ENCODE measurements at places on chromosomes 2 and 18. TPM values are rescaled to one million over a fixed set of nuclear protein-coding genes. Genes with fewer than 3 reads are reported as not detected.

PJVK gene
- 3.0 TPM for total RNA-seq

GRCh38 chr2:239688840-239689239 is 288.0 kb upstream of the HDAC4 start:
- H3K4me3 ChIP-seq = no peak overlapping the region
- no peaks in the 10 kb centered on the region for H3K27me3 ChIP-seq
- no peak for DNase-seq

GRCh38 chr2:78839259-78839658 is 186.2 kb upstream of the REG3G start:
- no peaks in the 10 kb centered on the region for H3K36me3 ChIP-seq
- no peaks in the 10 kb centered on the region for H3K27me3 ChIP-seq
- peak; percentile 4 for DNase-seq

GRCh38 chr18:70181725-70182124 is 23.8 kb downstream of the RTTN start:
- no peak for DNase-seq
- H3K27ac ChIP-seq = no peak overlapping the region
- peaks cover 12% of the 10 kb centered on the region for H3K36me3 ChIP-seq
- H3K4me1 ChIP-seq = no peaks in the 10 kb centered on the region

DNA sequence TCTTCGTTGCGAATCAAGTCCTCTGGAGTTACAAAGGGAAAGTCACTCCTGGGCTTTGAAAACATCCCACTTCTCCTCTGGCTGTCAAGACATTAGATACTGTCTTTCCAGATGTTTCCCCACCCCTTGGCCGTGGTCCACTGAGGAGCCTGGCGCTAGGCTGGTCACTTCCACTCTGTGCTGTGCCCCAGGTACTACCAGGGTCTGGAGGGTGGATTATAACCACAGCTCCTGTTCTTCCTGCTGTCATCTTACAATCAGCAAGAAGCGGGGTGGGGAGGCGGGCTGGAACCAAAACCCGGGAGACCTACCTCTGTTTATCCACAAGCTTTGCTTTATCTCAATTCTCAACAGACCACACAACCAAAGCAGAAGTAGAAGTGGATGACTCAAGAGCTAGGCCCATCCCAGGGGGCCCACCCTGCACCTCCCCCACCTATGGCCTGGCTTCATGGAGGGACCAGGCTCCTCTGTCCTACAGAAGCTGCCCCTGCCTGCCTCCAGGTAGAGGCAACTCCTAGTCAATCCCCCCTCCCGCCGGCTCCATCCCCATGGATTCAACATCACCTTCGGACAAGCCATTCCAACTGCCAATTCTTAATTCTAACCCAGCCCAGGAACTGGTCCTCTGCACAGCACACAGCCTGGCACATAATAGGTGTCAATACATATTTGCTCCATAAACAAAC is 17.8 kb downstream of the SMAD7 start:
- H3K36me3 ChIP-seq = no peaks in the 10 kb centered on the region
- H3K27me3 ChIP-seq = no peaks in the 10 kb centered on the region
- H3K4me1 ChIP-seq = peaks cover 29% of the 10 kb centered on the region
- DNase-seq = no peak

DNA sequence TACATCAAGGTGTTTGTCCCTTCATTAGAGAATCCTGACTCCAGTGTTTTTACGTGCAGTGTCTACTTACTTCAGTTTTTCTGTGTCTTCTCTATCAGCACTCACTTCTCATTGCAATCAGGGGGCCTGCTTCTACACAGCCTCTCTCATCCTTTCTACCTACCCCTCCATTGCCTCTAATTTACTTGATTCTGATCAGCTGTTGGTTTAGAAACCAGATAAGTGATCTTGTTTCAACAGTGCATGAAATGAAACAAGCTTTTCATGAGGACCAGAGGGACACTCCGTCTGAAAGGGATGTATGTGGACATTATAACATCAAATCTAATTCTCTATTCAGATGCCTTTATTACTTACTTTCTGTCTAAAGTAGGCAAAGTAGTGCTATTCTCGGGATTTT is 136.9 kb downstream of the PRKCE start:
- no peaks in the 10 kb centered on the region for H3K36me3 ChIP-seq
- no peak overlapping the region for H3K27ac ChIP-seq
- H3K4me3 ChIP-seq = no peak overlapping the region
- H3K4me1 ChIP-seq = no peaks in the 10 kb centered on the region
- H3K27me3 ChIP-seq = no peaks in the 10 kb centered on the region

KYNU gene
- total RNA-seq = 0.96 TPM

- peaks cover 71% of the 10 kb centered on the region for H3K27me3 ChIP-seq
- peak overlapping the region; percentile 93 for H3K4me3 ChIP-seq
- DNase-seq = peak; percentile 28
- peaks cover 28% of the 10 kb centered on the region for H3K4me1 ChIP-seq
These were observed 1.0 kb downstream of the ZDBF2 start for GRCh38 chr2:206275312-206276055.

DNA sequence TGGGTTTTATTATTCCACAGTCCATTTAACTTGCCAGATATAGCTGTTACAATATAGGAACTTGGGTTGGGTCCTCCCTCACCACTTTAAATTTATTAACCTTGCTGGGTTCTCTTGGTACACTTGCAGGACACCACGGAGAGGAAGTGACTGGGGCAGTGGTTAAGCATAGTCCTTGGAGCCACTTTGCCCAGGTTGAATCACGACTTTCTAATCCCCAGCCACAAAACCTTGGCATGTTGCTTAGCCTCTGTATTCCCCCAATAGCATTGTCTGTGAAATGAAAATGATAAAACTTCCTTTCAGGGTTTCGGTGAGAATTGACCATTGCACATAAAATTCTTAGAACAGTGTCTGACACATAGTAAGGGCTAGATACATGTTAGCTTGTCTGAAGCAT is 221.2 kb downstream of the IRS1 start:
- H3K4me3 ChIP-seq = no peak overlapping the region
- no peak overlapping the region for H3K27ac ChIP-seq
- no peaks in the 10 kb centered on the region for H3K36me3 ChIP-seq
- H3K4me1 ChIP-seq = no peaks in the 10 kb centered on the region
- DNase-seq = no peak
- no peaks in the 10 kb centered on the region for H3K27me3 ChIP-seq

DNA sequence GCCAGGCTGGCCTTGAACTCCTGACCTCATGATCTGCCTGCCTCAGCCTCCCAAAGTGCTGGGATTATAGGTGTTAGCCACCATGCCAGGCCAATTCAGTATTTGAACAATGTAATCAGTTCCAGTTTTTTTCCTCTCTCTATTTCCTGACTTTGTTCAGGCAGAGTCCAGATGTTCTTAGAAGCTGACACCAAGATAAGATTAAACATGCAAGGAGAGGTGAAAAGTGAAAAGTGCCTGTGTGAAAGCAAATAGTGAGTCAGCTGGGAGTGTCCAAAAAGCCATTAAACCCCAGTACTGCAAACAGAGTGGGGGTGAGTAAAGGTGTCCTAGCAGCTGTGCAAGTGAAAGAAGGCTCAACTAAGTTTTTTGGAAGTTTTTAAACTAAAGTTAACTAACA is 231.5 kb downstream of the PTH2R start:
- no peak for DNase-seq
- no peaks in the 10 kb centered on the region for H3K36me3 ChIP-seq
- H3K27me3 ChIP-seq = no peaks in the 10 kb centered on the region
- no peak overlapping the region for H3K27ac ChIP-seq

MOGAT1 gene
- 2.0 TPM for total RNA-seq

- DNase-seq = peak; percentile 97
- H3K27ac ChIP-seq = peak within 1 kb of the TSS; percentile 99
- H3K36me3 ChIP-seq = no peaks in the 10 kb centered on the region
These were observed at the start of gene FZD7 for GRCh38 chr2:202033317-202034248. FZD7 (plus strand) TSS chr2:202033855; CDS start chr2:202034648, 793 bp downstream.

POMC gene
- total RNA-seq = not detected

DNA sequence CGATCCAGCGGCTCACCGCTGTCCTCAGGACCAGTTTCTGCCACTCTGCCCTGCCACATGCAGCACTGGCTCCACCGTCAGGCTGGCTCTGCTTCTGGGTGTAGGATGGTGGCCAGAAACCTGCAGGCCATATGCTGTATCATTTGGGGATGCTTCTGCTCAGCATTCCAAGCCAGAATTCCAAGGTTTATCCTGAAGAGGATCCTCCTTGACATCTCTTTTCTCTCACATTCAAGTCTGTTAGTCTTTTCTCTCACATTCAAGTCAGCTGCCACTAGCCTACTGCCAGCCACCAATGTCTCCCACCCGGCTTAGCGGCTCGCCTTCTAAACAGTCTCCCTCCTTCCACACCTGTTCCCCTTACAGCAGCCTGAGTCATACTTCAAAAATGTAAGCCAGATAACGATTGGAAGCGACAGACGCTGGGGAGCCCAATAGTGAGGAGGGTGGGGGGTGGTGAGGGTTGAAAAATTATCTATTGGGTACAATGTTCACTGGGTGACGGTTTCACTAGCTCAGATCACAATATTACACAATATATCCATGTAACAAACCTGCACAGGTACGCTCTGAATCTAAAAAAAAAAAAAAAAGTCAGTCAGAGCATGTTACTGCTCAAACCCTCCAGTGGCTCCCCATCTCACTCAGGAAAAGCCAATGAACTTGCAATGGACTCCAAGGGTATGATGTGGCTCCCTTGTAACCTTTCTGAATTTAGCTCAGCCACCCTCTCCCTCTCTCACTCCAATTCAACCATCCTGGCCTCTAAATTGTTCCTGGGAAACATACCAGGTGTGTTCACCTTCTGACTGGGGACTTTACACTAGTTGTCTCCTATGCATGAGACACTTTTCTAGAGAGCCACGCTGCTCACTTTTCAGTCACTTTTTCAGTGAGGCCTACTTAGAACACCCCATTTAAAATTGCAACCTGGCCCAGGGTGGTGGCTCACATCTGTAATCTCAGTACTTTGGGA is 38.8 kb upstream of the SP3 start:
- no peaks in the 10 kb centered on the region for H3K36me3 ChIP-seq
- H3K4me1 ChIP-seq = no peaks in the 10 kb centered on the region
- DNase-seq = no peak

- no peaks in the 10 kb centered on the region for H3K27me3 ChIP-seq
- H3K4me1 ChIP-seq = no peaks in the 10 kb centered on the region
- no peak for DNase-seq
- H3K4me3 ChIP-seq = no peak overlapping the region
- no peak overlapping the region for H3K27ac ChIP-seq
These were observed 203.7 kb upstream of the DLGAP1 start for GRCh38 chr18:4658804-4659203.

- peaks cover 25% of the 10 kb centered on the region for H3K36me3 ChIP-seq
- H3K27ac ChIP-seq = peak overlapping the region; percentile 36
- no peak overlapping the region for H3K4me3 ChIP-seq
- peaks cover 24% of the 10 kb centered on the region for H3K4me1 ChIP-seq
These were observed 71.4 kb downstream of the OLA1 start for GRCh38 chr2:174176898-174177297.

GRCh38 chr18:77129150-77129551 is 3.4 kb downstream of the MBP start:
- H3K4me3 ChIP-seq = no peak overlapping the region
- H3K4me1 ChIP-seq = peaks cover 10% of the 10 kb centered on the region
- H3K27ac ChIP-seq = no peak overlapping the region
- no peaks in the 10 kb centered on the region for H3K36me3 ChIP-seq
- DNase-seq = no peak

FAM124B gene
- total RNA-seq = 0.15 TPM

DNA sequence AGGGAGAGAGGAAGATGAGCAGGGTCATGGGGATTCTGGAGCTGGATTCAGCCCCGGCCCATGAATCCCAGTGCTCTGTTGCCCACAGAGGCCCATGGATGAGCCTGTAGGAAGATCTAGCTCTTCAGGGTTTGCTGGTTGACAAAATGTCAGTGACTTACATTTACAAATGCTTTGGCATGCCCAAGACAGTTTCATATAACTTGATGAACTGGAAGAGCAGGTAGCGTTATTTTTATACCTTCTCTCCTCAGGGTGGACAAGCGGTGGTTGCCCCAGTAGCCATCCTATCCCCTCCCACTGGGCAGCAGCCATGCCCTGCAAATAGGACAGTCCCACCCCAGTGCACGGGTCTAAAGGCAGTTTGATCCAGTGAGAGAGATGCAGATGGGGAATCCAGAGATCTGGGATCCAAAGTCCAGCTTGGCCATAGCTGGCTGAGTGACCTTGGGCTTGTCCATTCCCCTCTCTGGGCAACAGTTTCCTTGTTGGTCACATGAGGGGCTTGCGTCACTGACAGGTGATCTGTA is 21.5 kb upstream of the KCNK3 start:
- peaks cover 4% of the 10 kb centered on the region for H3K4me1 ChIP-seq
- no peaks in the 10 kb centered on the region for H3K36me3 ChIP-seq
- H3K4me3 ChIP-seq = no peak overlapping the region

GAL3ST2 gene
- 0.09 TPM for total RNA-seq

- no peak for DNase-seq
- no peaks in the 10 kb centered on the region for H3K4me1 ChIP-seq
- H3K36me3 ChIP-seq = no peaks in the 10 kb centered on the region
- H3K27me3 ChIP-seq = no peaks in the 10 kb centered on the region
- H3K27ac ChIP-seq = no peak overlapping the region
These were observed 474.7 kb upstream of the HS6ST1 start for GRCh38 chr2:128793404-128793803.

GRCh38 chr2:12855508-12855907 is 138.8 kb downstream of the TRIB2 start:
- no peaks in the 10 kb centered on the region for H3K27me3 ChIP-seq
- H3K36me3 ChIP-seq = no peaks in the 10 kb centered on the region
- no peak for DNase-seq

GRCh38 chr2:241309684-241310117 is 5.8 kb downstream of the HDLBP start:
- H3K27me3 ChIP-seq = no peaks in the 10 kb centered on the region
- H3K4me3 ChIP-seq = no peak overlapping the region
- no peak for DNase-seq
- no peak overlapping the region for H3K27ac ChIP-seq

- DNase-seq = no peak
- H3K4me1 ChIP-seq = peaks cover 19% of the 10 kb centered on the region
- no peaks in the 10 kb centered on the region for H3K36me3 ChIP-seq
- no peak overlapping the region for H3K4me3 ChIP-seq
- no peaks in the 10 kb centered on the region for H3K27me3 ChIP-seq
- H3K27ac ChIP-seq = no peak overlapping the region
These were observed 133.4 kb upstream of the ITGA6 start for GRCh38 chr2:172293952-172294351.

- H3K4me3 ChIP-seq = no peak overlapping the region
- H3K27me3 ChIP-seq = no peaks in the 10 kb centered on the region
- H3K4me1 ChIP-seq = no peaks in the 10 kb centered on the region
- no peak overlapping the region for H3K27ac ChIP-seq
These were observed 75.2 kb upstream of the SMAD7 start for GRCh38 chr18:49025767-49026500.

- DNase-seq = no peak
- no peak overlapping the region for H3K27ac ChIP-seq
- H3K4me1 ChIP-seq = no peaks in the 10 kb centered on the region
- no peaks in the 10 kb centered on the region for H3K27me3 ChIP-seq
These were observed 20.9 kb upstream of the SCN1A start for GRCh38 chr2:166148500-166149400.

GRCh38 chr2:9556121-9556743 is 602 bp upstream of the ADAM17 start:
- H3K4me3 ChIP-seq = peak overlapping the region; percentile 61
- H3K4me1 ChIP-seq = peaks cover 14% of the 10 kb centered on the region
- no peak for DNase-seq
- no peaks in the 10 kb centered on the region for H3K27me3 ChIP-seq
- no peaks in the 10 kb centered on the region for H3K36me3 ChIP-seq

CTAGE1 gene
- not detected for total RNA-seq
